ENCODE measurements at places on chromosomes 16 and 17.

- DNase-seq: no peak
Observed at GRCh38 chr17:17177176-17177575, 29.0 kb downstream of the PLD6 start.

DNA sequence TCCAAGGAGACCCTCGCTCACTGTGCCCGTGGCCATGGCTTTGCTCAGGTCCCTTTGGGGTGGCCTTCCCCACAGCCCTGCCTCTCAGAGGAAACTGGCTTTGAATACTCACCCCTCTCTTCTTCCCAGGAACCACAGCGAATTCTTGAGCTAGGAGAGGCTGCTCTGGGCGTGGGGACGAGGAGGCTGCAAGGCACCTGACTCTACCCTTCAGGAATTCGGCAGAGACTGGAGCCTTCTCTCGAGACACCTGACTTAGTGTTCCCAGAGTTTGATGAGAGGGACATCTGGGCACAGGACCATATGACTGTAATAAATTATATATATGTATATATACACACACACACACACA lies 6.2 kb downstream of the LLGL2 start:
- no peak for DNase-seq

GRCh38 chr17:68441070-68441770 lies 16.1 kb downstream of the WIPI1 start:
- no peak for DNase-seq

DNA sequence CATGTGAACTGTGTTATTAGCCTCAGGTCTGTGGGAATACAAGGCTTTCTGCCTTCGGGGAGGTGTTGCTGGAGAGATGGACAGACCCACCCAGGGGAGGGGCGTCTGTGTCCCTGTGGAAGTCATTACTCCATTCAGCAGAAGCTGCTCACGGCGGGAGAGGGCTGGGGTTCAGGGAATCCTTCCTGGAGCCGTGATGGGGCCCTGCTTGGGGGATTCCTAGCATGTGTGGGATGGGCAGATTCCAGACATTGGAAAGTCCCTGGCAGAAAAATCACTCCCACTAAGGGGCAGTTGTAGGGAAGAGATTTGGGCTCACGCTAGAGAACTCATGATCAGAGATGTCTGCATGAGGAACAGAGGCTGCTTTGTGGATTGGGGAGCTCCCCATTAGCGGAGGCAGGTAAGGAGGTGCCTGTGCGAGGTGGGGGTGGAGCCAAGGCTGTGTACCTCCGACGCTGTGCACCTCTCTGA lies 56.3 kb upstream of the IL34 start:
- DNase-seq: peak; percentile 77

GRCh38 chr16:47374629-47375028 lies 86.2 kb downstream of the ITFG1 start:
- no peak for DNase-seq

All from sigmoid colon (tissue), 7 donors.